ENCODE measurements at places on chromosomes 6 and 20.

DNA sequence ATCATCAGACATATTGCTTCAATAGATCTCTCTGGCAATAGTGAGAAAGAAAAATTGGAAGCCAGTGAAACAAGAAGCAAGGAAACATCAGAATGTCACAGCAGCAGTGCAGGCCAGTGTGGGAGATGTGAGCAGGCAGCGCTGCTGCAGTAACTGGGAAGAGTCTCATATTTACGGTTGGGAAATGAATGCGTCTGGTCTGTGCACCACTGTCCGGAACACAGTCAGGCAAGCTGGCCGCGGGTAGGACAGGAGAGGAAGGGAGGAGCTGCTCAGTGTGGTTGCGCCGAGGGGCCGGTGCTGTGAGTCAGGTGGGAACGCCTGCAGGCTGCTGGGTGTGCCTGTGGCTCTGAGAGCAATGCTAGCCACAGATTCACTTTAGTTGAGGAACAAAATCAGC, 6.4 kb upstream of the PSMG4 start:
- no peak for DNase-seq

GRCh38 chr6:134657751-134658527, 292.0 kb downstream of the ALDH8A1 start:
- no peak for DNase-seq

DNA sequence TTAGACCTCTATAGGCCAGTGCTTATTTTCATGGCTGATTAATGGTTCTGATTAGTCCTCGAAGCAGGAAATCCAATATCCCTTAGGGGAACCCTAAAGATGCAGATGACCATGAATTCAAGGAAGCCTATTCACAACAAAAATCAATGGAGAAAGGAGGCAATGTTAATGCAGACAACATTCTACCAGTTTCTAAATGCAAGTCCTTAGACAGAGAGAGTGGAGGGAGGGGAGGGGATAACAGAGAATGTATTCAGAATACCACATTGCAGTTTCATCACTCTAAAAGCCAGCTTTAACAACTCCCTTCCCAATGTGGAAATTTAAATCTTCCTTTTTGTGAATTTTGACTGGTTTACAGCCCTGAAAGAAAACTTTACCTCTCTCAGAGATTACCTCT, 87.1 kb upstream of the POU3F2 start:
- no peak for DNase-seq

- no peak for DNase-seq
These were observed 2.5 kb downstream of the RNF182 start for GRCh38 chr6:13927203-13927602.

DNA sequence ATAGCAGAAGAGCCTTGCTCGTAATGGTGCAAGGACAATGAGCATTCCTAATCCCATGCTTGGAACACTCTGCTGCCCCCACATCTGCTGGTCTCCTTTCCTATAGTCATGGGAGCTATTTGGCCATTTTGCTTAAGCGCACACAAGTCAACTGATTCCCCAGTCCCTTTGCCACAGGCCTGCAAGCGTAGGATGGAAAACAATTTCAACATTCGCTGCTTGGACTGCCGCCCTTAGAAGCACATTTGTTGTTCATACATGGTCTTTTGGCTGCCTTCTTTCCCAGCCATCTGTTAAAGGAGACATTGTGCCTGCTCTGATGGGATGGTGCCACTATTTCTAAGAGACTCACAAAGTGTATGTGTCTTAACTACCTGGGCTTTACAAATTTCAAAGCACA, 96.9 kb downstream of the RFX6 start:
- no peak for DNase-seq

- DNase-seq, result peak; percentile 10
These were observed 98.8 kb upstream of the CITED2 start for GRCh38 chr6:139473231-139473701.

- DNase-seq, result no peak
These were observed 41.1 kb upstream of the ZNF831 start for GRCh38 chr20:59122566-59122919.

GRCh38 chr6:5995949-5996713, 10.6 kb downstream of the NRN1 start:
- no peak for DNase-seq

DNA sequence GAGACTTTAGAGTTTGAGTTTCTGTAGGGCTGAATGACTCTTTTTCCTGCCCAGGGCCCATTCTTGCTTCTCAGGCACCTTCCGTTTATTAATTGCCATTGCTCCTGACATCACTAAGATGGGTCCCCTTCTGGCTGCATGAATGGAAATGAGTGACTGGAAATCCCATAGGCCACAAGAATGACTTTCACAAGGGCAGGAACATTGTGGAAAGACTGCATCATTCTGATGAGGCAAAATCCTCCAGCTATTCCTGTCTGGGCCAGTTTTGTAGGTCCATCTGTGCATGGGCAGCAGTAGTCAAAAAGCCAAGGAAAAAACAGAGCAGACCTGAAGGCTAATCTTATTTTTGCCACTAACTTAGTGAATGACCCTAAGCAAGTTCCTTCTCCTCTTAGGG, 19.3 kb downstream of the TMEM74B start:
- DNase-seq, result no peak

DNA sequence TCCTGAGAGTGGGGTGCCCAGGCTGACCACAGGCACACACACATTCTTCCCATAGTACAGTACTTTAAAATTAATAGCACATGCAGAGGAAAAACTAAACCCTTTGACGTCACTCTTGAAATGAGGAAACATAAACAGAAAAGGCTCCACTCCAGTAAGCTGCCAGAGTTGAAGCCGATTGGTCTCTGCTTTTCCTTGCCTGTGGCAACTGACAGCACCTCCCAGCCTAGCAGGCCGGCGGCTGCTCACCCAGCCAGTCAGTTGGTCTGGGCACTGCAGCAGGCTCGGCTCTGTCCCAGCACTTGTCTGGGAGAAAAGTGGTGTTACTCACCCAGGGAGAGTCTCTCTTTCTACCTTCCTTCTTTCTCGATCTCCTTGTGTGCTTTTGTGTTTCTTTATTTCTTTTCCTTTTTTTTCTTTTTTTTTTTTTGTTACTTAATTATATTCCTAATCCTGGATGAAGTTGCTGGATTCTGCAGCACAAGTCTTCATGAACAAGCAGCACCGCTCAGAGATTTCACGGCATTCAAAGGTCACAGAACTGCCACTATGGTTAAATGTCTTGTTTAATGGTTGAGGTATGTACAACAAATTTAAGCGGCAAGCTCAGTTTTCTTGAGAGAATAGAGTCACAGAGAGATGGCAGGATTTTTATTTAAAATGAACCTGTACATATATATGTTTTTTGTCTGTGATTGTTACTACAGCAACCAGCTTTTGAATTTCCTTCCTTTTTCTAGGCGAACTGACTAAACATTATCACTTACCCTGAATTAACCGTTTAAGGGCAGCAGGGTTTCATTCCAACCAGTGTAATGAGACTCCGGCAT, at the start of gene PDE7B:
TSS of gene PDE7B (plus strand) at position 260 of the 830 bp plus-strand sequence.
- DNase-seq, result peak; percentile 81

DNA sequence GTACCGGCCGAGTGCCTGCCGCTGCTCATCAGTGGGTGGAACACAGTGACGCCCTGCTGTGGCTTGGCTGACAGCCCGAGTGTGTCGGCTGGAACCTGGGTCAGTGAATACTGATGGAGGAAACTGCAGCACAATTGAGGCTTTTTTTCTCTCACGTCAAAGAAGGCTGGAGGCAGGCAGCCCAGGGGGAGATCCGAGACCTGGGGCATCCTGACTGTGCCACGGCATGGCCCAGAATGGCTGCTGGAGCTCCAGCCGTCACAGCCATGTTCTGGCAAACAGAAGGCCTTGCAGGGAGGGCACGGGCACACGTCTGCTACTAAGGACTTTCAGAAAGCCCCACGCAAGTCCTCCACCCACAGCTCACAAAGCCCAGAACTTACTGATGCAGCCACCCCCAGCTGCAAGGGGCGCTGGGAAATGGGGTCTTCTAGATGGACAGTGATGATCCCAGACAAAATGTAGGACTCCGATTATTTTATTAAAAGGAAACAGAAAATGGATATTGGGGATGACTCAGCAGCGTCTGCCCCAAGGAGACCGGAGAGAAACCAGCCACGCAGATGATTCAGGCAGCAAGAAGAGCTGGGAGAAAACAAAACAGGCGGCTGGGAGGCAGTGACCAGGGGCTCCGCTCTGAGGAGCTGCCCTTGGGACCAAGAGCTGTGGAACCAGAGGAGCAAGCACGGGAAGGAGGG, 140.0 kb downstream of the TAF4 start:
- DNase-seq, result no peak

- DNase-seq, result peak; percentile 4
These were observed 791 bp downstream of the ADGRG6 start for GRCh38 chr6:142302421-142303175.
